Spinal cord (tissue), 10 donors: ENCODE measurements at places on chromosomes 11 and 22. TPM values are rescaled to one million over a fixed set of nuclear protein-coding genes. Genes with fewer than 3 reads are reported as not detected.

DNA sequence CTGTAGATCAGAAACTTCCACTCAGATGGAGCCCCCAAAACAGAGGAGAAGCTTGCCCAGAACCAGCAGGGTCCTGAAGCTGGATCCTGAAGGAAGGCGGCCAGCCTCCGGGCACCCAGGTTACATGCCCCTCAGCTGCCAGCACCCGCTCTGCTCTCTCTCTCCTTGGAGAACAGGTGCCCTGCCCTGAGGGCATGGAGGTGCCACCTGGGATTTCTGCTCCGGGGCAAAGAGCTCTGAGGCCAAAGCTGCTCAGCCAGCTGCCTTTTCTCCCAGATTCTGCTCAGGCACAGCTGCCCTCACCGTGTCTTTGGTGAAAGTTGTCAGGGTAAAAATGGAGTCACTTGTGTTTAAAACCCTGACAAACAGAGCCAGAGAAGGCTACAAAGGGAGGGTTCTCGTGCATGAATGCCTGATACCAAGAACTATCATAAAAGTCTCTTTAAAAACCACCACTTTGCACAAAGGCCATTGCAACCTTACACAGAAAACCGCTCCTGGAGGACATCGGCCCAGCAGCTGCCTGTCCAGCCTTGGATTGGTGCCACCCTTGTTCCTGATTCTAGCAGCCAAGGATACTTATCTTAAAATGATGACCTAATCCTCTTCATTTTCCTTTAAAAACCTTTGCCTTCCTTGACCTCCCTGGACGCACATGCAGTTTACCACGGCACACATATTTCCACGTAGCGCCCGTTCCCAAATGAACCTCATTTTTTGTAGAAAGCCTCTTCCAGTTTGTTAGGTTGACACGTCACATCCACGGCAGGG lies 140.0 kb downstream of the CACNA1I start:
- no peak for DNase-seq

DNA sequence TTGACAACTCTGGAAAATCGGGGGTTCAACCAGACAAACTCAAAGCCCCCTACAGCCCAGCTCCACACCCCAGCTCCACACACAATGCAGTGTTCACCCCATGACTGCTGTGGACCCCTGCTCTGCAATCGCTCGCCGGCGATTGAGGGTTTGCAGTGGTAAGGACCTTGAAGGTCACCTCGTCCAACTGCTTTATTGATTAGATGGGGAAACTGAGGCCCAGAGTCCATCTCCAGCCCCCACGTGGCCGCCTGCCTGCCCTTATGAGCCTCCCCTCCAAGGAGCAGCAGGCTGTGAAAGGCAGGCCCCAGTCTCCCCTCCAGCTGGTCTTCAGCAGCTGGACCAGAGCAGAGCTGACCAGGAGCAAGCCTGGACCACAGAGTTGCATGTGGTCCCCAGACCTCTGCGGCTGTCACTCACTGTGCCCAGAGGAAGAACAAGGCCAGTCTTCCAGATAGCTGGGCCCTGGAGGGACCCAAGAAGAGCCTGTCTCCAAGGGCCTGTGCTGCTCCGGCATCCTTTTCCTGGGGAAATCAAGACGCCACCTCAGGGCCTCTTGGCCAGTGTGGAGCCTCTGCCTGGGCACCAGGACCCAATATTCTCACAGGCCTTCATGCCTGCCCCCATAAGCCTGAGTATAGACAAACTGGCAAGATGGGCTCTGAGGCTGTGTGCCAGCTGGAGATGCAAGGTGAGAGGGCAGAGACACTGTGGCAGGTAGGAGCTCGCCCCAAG lies 8.8 kb upstream of the LINC01488 start:
- DNase-seq, result no peak

DNA sequence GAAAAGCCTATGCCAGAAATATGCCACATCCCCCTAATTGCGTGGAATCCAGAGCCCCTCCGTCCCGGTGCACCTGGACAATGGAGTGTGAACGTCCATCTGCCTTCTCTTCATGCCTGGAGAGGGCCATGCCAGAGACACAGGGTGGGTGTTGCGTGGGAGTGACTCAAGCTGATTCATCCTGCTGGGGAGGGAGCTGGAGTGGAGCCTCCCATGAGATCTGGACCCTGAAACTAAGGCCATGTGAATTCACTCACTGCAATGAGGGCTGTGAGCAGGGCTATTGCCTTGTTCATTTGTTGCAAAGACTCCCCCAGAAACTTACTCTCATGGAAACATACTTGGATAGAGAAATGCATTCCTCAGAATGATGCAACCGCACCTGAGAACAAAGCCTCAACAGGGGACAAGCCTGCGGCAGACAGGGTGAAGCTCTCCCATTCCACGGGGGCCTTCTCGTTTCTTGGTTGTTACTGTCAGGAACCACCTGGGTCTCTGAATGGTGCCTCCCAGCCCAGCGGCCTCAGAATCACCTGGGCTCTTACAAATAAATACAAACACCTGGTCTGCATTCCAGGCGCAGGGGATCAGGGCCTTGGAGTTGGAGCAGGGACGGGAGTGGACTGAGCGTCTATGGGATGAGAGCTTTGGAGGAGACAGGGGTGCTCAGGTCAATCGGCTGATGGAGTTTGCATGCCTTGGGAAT lies 1031.2 kb downstream of the BRD1 start:
- DNase-seq, result no peak

GRCh38 chr11:35631891-35632290 lies 13.6 kb downstream of the FJX1 start:
- DNase-seq, result no peak

- no peak for DNase-seq
These were observed 745.9 kb upstream of the TENM4 start for GRCh38 chr11:80186692-80187091.

GRCh38 chr11:11440144-11440543 lies 87.1 kb upstream of the CSNK2A3 start:
- no peak for DNase-seq

- no peak for DNase-seq
These were observed at the start of gene CELSR1 for GRCh38 chr22:46537225-46537945. TSS of gene CELSR1 (minus strand) at chr22:46537620. CDS start at chr22:46537170, 450 bp downstream.

DNA sequence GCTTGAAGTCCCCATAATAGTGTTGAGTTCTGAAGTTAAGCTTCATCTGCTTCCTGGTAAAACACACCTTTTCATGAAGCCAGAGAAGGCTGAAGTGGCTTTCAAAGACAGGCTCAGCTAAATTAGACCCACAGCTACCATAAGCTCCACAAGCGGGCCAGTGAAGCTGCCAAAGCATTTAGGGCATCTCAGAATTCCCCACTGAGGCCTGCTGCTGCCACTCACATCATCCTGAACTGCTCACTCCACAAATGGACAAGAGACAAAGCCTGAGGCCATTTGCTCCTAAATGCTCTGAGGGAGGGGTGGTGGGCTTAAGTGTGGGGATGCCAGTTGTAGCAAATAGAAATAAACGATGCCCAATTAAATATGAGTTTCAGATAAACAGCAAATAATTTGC lies 14.6 kb downstream of the CCDC83 start:
- DNase-seq, result no peak

DNA sequence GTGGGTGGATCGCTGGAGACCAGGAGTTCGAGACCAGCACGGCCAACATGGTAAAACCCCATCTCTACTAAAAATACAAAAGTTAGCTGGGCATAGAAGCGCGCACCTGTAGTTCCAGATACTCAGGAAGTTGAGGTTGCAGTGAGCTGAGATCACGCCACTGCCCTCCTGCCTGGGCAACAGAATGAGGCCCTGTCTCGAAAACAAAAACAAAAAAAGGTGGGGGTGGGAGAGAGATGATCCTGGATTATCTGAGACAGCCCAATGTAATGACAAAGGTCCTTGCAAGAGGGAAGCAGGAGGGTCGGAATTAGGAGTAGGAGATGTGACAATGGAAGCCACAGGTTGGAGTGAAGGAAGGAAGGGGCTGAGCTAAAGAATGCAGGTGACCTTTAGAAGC lies 87.6 kb upstream of the APOA1 start:
- no peak for DNase-seq

GRCh38 chr11:10460611-10461275 lies 5.7 kb downstream of the AMPD3 start:
- DNase-seq, result no peak

GRCh38 chr11:106627694-106628093 lies 390.6 kb downstream of the GUCY1A2 start:
- no peak for DNase-seq

GRCh38 chr22:28674121-28674563 lies 5.5 kb downstream of the TTC28 start:
- DNase-seq, result no peak

DNA sequence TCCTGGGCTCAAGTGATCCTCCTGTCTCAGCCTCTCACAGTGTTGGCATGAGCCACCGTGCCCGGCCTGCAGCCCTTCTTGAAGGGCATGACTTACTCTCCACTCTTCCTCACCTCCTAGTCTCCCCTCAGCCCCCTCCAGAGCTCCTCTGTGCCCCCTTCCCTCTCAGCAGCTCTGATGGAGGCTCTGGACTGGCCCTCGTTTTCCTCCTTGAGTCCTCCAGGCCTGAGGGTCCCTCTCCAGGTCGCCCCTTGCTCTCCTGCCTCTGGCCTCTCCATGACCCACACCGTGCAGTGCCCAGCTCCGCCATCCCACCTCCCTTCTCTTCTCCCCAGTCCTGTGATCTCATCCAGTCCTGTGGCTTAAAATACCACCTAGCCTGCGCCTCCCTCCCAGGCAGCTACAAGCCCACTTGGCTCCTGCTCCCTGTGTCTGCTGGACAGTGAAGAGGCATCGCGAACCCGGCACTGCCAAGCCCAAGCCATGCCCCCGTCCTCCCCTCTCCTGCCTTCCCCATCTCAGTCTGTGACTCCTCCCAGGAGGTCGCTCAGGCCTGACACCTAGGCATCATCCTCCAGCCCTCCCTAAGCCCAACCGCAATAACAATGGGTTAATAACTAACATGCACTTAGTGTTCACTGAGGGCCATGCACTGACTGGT lies 11.9 kb downstream of the KCNJ4 start:
- no peak for DNase-seq

DNA sequence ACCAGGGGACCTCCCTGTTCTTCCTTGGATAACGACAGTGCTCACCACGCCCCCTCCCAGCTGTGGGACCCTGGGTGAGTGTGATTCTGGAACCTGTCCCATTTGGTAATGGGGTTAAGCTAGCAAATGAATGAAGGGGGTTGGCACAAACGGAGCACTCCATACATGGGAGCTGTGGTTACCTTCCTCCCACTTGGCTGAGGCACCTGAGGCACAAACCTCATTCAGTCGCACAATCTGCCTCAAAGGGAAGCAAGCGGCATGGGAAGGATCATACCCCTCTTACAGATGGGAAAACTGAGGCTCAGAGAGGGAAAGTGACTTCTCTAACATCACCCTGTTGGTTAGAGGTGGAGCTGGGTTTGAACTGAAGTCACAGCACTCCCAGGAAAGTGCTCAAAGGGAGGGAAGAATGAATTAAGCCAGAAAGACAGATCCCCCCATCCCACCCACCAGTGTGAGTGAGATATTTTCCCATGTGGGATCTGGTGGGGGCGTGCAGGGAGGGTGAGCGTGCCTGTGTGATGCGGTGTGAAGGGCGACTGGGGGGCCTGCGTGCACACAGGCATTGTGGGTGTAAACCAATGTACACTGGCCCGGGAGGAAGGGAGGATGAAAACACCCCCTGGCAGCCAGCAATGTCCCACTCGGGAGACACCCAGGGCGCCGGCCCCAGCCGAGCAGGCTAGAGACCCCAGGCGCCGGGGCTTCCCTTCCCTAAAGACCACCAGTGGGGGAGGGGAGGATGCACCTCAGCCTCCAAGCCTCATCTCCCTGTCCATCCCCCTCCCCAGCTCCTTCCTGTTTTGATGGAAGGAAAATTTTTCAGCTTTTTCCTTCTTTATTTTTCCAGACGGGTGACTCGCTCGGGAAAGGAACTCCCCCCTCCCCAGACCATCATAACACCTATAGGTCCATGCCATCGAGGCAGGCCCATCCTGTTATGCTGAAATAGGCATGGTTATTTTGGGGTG lies 8.0 kb upstream of the PDGFB start:
- DNase-seq, result no peak

GRCh38 chr11:126548581-126549550 lies 193.4 kb downstream of the ST3GAL4 start:
- DNase-seq, result no peak

DNA sequence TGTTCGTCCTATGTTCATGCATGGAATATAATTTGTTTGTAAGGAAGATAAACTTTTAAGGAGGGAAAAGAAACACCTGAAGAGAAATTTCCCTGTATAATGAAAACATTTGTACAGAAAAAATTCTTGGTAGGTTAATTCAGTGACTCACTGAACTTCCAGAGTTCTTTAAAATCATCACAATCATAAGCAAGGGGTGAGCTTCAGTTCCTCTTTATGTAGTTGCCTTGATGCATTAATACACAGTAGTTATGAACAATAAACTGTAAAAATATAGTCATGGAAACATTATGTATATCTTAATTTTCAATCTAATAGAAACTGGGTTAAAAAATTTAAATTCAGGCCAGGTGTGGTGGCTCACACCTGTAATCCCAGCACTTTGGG lies 1.1 kb upstream of the C11orf65 start:
- no peak for DNase-seq

GRCh38 chr11:28879869-28880268 lies 771.7 kb downstream of the METTL15 start:
- no peak for DNase-seq

GRCh38 chr11:47765086-47765485 lies 2.1 kb downstream of the FNBP4 start:
- DNase-seq, result no peak

GRCh38 chr11:109914038-109914437 lies 179.2 kb upstream of the ZC3H12C start:
- DNase-seq, result no peak

DNA sequence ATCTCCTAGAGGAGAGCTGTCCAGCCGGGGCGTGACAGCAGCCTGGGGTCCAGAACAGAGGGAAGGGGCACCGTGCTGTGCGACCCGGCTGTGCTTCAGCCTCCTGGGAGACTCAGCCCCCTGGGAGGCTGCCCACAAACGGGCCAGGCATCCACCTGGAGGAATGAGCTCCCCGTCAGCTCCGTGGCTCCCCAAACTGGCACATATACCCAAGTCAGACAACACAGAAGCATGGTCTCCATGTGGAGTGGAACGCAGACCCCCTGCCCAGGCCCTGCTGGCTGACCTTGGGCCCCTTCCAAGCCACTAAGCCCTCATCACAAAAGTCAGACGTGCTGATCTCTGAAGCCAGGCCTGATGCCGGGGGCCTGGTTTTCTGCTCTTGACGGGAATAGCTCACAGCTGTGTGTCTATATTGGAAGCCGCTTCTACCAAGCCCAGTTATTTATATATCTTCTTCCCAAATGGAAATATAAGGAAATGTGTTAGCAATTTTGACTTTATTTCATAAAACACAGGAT lies 91.7 kb downstream of the BRD1 start:
- DNase-seq, result no peak

Gene PYGM
- polyA plus RNA-seq, result 13.3 TPM

Gene SLC35E4
- 8.3 TPM for polyA plus RNA-seq

Gene MRGPRX3
- not detected for polyA plus RNA-seq

Gene CABP4
- polyA plus RNA-seq, result 0.53 TPM

Gene OR5B21
- not detected for polyA plus RNA-seq

Gene C11orf86
- 0.18 TPM for polyA plus RNA-seq

Gene MS4A12
- polyA plus RNA-seq, result not detected

Gene MRGPRF
- polyA plus RNA-seq, result 12.0 TPM

Gene OR8B12
- polyA plus RNA-seq, result not detected

Gene MYOD1
- polyA plus RNA-seq, result 0.12 TPM

Gene CHST1
- 57.0 TPM for polyA plus RNA-seq

Gene LRRC10B
- 8.2 TPM for polyA plus RNA-seq

Gene CDKN1C
- 60.9 TPM for polyA plus RNA-seq

Gene KCNQ1
- 3.1 TPM for polyA plus RNA-seq

Gene KCNJ11
- polyA plus RNA-seq, result 11.8 TPM

Gene DBX1
- polyA plus RNA-seq, result not detected

Gene CARNS1
- 34.2 TPM for polyA plus RNA-seq

Gene FXYD6
- 772 TPM for polyA plus RNA-seq

Gene OSM
- 0.62 TPM for polyA plus RNA-seq

Gene GRAMD1B
- 45.7 TPM for polyA plus RNA-seq

Gene IFITM10
- 15.8 TPM for polyA plus RNA-seq

Gene PGR
- not detected for polyA plus RNA-seq

Gene UBQLNL
- polyA plus RNA-seq, result 0.33 TPM

Gene PNPLA5
- 0.87 TPM for polyA plus RNA-seq
